NCI-H82 (cell line): ENCODE measurements at places on chromosomes 16 and 17.

GRCh38 chr16:85854935-85855334 is 44.0 kb upstream of the IRF8 start:
- no peak for DNase-seq

DNA sequence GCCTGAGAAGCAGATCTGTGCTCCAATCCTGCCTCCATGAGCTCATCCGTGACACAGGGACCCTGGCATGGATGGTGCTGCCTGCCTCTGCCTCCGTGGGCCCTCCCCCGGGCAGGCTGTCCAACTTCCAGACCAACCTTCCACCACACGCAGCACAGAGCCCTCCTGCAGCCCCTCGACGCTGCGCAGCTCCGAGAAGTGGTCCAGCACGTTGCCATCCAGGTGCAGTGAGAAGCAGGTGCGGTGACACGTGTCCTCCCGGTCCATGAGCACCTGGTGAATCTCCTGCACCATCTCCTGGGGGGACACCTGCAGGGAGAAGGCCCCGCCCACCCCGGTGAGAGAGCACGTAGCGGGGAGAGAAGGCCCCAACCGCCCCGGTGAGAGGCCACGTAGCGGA is 8.4 kb downstream of the CLUH start:
- no peak for DNase-seq

GRCh38 chr17:68611353-68612208 is 10.4 kb upstream of the FAM20A start:
- no peak for DNase-seq

DNA sequence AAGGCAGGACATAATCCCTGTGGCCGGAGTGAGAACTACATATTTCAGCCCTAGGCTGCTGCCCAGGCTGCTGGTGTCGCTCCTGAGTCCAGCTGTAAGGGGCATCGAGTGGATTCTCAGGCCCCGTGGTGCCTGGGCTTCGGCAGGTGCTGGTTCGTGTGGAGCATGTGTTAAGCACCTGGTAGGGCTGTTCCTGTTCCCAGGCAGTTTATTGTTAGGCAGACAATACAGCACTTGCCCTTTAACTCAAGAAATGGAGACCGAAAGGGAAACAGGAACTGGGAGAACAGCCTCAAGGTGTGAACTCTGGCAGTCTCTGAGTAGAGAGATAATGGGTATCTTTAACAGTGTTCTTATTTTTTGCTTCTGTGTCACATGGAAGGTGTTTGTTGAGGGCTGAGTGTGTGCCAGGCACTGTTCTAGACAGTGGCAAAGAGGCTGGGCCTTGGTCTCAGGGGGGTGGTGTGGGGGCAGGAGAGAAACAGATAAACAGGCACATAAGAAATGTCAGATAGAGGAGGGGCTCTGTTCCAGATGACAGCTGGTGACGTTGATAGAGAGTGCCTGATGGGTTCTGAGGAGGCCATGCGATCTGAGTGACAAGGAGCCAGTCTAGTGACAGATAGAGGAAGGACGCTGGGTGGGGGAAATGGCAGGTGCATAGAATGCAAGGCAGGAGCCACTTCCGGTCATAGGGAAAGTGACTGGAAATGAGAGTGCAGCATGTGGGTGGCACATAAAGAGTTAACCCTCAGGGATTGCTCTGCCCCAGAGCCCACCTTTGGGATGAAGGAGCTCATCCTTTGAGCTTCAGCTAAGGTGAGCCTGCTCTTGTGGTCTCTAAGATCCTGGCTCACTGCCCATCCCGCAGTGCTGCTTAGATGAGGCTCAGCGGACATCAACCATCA is 33.8 kb downstream of the EPN2 start:
- no peak for DNase-seq

DNA sequence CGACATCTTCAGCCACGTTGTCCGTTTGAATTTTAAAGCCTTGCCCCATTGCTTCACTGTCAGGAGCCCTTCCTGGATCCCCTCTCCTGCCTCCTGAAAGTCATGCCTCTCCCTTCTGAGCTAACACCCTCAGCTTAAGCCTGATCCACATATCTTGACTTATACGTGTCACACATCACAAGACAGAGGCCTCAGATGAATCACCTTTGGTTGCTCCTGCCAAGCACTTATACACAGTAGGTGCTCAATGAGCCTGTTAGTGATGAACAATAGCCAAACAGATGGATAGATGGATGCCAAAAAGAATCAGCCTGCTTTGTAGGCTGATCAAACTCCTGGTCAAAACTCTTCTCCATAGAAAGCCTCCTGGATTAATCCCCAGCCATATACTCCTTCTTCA is 31.8 kb downstream of the PITPNM3 start:
- no peak for DNase-seq

- no peak for DNase-seq
Measured at GRCh38 chr16:66103211-66103610, 263.3 kb upstream of the CDH5 start.

DNA sequence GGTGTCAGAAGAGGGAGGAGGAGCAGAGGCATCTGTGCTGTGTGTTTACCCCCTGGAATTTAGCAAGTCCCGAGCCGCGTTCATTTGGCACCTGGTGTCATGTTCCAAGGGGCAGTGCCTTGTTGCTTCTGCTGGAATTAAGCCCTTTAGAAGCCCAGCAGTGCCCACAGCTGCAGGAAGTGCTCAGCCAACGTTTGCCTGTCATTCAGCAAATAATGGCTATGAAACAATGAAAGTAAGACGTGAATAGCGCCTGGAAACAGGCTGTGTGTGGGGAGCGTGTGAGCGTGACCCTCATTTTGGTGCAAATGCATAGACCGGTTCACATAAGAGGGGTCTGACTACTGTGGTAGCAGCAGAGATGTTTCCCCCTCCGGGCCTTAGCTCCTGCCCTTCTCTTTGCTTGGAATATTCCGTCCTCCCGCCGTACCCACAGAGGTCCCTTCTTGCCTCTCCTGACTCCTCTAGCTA is 5.8 kb upstream of the ATP2C2 start:
- DNase-seq, result peak; percentile 39

GRCh38 chr17:21523497-21524210 is 147.5 kb downstream of the KCNJ12 start:
- DNase-seq, result peak; percentile 71

DNA sequence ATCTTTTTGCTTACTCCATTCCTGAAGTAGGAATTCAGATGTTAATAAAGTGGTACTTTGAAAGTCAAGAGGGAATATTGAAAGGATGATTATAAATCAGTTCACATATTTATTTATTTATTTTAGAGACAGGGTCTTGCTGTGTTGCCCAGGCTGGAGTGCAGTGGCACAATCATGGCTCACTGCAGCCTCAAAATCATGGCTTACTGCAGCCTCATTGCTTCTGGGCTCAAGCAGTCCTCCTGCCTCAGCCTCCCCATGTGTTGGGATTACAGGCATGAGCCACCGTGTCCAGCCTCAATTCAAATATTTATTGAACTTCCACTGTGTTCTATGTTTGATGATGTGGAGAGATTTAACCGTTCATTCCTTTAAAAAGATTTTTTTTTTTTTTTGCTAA is 6.6 kb downstream of the NDEL1 start:
- no peak for DNase-seq

- peak; percentile 76 for DNase-seq
Measured at GRCh38 chr17:34998205-34998604, 17.9 kb downstream of the LIG3 start.

GRCh38 chr17:82410014-82410716 is 8.0 kb upstream of the HEXD start:
- no peak for DNase-seq

GRCh38 chr17:35605678-35606077 is 18.6 kb downstream of the AP2B1 start:
- no peak for DNase-seq

DNA sequence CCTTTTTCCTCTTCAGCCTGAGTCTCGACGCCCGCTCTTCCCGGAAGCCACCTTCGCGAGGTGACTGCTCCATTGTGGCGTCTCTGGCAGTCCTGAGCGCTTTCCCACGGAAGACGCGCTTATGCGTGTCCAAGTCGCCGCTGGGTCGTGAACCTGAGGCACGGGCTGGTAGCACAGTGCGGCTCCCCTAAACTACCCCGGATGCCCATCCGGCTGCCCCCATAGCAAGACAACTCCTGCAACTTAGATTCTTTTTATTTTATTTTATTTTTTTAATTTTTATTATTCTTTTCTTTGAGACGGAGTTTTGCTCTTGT is 2.1 kb upstream of the ESRP2 start:
- no peak for DNase-seq

- DNase-seq, result no peak
Measured at GRCh38 chr16:87982581-87983041, 31.4 kb downstream of the BANP start.

DNA sequence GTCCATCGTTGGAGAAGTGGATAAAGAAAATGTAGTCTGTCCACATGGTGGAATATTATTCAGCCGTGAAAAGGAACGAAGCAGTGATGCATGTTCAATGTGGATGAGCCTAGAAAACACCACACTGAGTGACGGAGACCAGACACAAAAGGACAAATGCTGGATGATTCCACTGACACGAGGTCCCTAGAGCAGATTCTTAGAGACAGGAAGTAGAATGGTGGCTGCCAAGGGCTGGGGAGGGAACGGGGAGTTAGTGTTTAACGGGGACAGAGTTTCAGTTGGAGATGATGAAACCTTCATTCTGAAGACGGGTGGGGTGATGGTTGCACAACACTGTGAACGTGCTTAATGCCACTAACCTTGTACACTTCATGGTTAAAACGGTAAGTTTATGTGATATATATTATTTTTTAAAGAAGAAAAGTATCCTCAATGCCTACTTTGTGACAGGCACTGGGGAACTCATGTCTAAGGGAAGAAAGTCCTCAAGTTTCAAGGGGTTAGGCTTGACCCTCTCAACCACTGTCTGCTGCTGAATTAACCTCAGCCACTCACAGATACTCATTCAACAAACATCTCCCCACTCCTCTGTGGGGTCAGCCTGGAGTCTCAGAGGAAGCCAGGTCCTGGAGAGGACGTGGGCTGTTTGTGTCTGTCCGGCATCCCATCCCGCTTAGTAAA is 17.6 kb downstream of the C16orf74 start:
- DNase-seq, result no peak

DNA sequence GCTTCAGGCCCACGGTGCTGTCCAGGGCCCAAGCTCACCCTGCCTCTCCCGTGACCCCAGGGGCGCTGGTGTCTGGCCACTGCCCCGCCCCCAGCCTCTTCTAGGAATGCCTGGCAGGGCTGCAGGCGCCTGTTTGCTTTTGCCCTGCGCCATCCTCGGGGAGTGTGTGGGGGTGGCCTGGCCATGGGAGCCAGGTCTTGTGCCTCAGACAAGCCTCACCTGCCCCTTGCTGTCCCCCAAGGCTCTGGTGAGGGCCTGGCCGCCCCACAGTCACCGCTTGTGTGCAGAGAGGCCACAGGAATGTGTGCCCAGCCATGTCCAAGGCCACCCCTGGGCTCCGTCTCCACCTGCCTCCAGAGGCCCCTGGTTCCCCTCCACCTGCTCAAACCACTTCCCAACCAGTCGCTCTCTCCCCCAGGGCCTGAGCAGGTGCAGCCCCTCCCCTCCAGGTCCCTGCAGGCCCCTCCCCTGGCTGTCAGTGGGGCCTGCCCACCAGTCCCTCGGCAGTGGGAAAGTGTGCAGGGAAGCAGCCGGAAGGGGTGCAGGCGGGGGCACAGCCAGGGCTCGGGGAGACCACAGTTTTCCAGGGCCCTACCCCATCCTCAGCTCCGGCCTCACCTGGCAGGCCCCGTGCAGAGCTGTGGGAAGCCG is 841 bp upstream of the IGFALS start:
- DNase-seq, result no peak
